ENCODE measurements at places on chromosomes 7 and 10. TPM values are rescaled to one million over a fixed set of nuclear protein-coding genes. Genes with fewer than 3 reads are reported as not detected.

DNA sequence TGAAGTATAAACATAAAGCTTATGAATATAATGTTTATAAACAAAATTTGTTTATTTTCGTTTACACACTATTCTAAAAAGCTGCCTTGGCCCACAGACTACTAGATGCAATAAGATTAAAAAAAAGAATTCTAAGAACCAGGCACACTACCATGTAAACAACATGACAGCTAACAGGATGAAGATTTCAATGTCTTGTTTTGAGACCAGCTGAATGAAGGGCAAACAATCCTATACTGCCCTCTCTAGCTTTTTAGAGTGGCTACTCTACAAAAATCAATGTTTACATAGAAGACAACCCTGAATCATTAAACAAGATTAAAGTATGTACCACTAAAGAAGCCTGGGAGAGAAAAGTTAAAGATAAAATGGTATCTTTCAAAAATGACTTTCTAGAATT is 38.6 kb downstream of the SLC25A40 start:
- no peak for DNase-seq

- no peak for DNase-seq
These were observed 440.5 kb downstream of the SEMA3D start for GRCh38 chr7:84746353-84746752.

DNA sequence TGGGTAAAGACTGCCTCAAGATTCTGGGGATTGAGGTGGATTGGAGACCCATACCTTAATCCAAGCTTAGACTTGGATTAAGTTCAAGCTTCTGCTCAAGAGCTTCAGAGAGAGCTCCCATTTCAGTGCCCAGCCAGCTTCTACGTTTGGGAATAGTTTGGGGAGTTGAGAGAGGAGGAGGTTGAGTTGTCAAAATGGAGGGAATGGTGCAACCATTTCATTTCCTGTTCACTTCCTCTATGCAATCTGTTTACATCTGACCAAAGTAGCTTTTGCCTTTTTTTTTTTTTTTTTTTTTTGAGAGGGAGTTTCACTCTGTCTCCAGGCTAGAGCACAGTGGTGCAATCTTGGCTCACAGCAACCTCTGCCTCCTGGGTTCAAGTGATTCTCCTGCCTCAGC is 65.8 kb downstream of the ENTPD1 start:
- DNase-seq: no peak

DNA sequence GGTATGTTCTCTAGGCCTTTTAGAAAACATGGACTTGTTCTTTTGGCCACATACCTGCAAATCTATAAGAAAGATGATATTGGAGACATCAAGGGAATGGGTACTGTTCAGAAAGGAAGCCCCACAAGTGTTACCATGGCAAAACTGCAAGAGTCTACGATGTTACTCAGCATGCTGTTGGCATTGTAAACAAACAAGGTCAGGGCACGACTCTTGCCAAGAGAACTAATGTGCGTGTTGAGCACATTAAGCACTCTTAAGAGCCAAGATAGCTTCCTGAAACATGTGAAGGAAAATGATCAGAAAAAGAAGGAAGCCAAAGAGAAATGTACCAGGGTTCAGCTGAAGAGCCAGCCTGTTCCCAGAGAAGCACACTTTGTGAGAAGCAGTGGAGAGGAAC is 37.1 kb downstream of the SDK1 start:
- DNase-seq: no peak

The CDC14C gene
- 0.23 TPM for total RNA-seq

GRCh38 chr7:79734181-79734580 is 280.7 kb upstream of the MAGI2 start:
- no peak for DNase-seq

The SNX10 gene
- 18.3 TPM for total RNA-seq

The SUGCT gene
- 1.3 TPM for total RNA-seq

DNA sequence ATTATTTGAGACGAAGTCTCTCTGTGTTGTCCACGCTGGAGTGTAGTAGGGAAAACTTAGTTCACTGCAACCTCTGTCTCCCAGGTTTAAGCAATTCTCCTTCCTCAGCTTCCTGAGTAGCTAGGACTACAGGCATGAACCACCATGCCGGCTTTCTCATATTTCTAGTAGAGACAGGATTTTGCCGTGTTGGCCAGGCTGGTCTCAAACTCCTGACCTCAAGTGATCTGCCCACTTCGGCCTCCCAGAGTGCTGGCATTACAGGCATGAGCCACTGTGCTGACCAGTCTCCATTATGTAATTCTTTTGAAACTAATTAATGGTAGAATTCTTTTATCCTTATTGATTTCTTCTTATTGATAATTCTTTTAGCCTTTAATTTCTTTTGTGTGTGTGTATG is 32.5 kb downstream of the PCLO start:
- no peak for DNase-seq

DNA sequence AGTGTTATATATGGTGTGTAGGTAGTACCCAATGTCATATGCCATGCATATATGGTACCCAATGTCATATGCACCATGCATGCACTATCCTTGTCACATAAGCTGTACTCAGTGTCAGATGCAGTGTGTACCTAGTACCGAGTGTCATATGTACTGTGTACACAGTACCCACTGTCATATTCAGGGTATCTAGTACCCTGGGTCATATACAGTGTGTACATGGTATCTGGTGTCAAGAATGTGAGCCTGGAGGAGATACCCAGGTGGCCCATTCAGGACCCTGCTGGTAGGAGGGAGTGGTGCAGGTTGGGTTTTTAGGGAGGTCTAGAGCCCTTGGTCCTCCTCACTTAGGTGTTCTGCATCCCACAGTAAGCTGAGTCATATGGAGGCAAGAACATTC is 1.8 kb downstream of the ZMYND11 start:
- DNase-seq: no peak

The UMAD1 gene
- 24.0 TPM for total RNA-seq

The SH2B2 gene
- 3.3 TPM for total RNA-seq

DNA sequence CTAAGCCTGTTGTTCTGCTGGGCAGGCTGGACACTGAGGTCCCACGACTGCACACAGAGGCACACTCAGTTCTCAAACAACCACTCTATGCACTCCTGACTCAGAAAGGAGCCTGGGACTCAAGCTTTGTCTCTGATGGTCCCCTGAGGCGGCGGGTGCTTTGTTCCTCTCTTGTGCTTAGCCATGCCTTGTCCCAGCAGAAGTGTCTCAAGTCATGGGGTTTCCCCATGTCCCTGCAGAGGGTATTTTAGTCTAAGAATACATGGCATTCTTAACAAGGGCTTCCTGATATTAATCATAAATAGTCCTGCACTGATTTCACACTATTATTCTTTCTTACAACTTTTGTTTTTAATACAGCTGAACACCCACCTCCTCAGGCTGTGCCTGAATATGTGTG is 72.5 kb downstream of the CXCL12 start:
- no peak for DNase-seq

The AZGP1 gene
- not detected for total RNA-seq

The PNLIP gene
- not detected for total RNA-seq

The H2BK1 gene
- not detected for total RNA-seq

The LRRTM3 gene
- not detected for total RNA-seq

GRCh38 chr7:6614953-6615722 is at the start of gene ZNF853:
Gene ZNF853 (plus strand): TSS chr7:6615610. CDS start chr7:6616175, 565 bp downstream.
- DNase-seq: no peak

GRCh38 chr10:52883996-52884871 is 111.7 kb upstream of the MBL2 start:
- peak; percentile 69 for DNase-seq

The KCND2 gene
- 0.03 TPM for total RNA-seq

The FAM241B gene
- 4.9 TPM for total RNA-seq

DNA sequence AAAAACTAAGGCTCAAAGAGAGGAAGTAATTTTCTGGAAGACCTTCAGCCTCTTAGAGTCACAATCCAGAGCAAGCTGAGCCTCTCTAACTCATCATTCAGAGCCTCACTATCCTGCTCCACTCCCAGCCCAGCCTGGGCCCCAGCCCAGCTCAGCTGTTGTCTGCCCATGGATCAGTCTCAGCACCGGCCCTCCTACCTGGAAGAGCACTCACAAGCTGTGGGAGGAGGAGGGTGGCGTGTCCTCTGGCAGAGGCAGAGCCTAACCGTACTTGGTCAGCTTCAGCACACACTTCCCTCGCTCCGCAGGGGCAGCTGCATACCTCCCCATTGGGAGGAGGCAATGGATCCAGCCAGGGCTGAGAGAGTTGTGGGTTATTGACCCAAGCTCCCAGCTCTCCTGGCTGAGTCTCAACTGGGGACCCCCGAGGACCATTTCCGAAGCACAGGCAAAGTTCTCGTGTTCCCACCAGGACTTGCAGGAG is 66.7 kb upstream of the GPR26 start:
- no peak for DNase-seq

DNA sequence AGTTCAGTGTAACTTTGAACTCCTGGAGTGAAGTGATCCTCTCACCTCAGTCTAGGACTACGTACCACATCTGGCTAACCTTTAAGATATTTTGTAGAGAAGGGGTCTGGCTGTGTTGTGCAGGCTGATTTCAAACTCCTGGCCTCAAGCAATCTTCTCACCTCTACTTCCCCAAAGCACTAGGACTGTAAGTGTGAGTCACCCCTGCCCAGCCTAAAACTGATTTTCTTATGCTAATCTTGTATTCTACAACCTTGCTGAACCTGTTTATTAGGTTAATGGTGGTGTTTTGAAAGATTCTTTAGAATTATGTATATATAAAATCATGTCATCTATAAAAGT is 58.0 kb downstream of the LCOR start:
- DNase-seq: no peak

DNA sequence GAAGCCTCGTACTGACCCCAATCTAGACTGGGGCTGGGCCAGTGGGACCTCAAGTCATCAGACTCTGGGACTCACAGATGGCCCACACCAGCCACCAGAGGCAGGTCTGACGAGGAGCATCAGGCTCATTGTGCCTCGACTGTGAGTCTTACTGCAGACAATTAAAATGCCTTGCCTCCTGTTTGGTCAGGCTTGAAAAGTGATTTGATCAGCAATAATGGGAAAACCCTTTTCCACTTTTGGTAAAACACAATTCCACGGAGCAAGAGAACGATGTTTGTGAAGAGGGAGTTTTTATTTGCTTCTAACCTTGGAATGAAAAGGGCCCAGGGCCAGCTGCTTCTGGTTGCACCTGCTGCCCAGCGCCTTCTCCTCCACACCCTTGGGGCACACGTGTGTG is 43.9 kb downstream of the C10orf143 start:
- no peak for DNase-seq

The FGFBP3 gene
- total RNA-seq: 1.6 TPM

- no peak for DNase-seq
These were observed 3.6 kb upstream of the PNLIP start for GRCh38 chr10:116542007-116542677.

The SPDYE5 gene
- total RNA-seq: not detected

The OR6V1 gene
- not detected for total RNA-seq

DNA sequence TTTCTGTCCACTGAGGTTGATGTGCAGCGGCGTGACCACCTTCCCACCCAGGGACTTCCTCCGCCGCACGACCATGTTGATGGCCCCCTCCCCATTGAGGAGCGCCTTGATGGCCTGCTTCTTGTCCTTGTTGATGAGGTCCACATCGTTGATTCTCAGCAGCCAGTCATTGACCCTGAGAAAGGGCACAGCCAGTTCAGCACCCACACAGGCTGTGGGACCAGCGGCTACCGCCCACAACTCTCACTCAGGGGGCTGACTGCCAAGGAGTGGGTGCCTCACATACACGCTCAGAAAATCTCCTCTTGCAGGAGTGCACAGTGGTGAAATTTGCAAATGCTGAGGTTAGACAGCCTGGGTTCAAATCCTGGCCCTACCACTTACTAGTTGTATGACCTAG is 97.2 kb downstream of the DLG5 start:
- no peak for DNase-seq

- DNase-seq: no peak
These were observed 486 bp downstream of the HIPK2 start for GRCh38 chr7:139777133-139777891.

DNA sequence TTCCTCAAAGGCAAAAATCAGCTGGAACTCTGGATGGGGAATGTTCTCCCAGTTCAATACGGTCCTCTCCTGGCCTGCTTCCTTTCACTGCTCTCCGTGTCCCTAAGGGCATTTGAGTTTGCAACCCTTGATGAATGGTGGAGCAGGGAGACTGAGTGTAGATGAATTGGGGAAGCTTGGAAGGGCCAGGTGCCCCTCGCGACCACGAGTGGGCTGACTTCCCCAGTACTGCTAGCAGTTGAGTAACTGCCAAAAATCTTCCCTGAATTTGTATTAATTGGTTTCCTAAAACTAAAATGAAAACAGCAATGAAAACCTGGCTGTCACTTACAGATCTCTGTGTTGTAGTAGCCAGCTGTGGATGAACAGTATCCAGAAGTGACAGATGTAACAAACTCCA is 13.6 kb downstream of the IRF5 start:
- no peak for DNase-seq

The PIP gene
- not detected for total RNA-seq

DNA sequence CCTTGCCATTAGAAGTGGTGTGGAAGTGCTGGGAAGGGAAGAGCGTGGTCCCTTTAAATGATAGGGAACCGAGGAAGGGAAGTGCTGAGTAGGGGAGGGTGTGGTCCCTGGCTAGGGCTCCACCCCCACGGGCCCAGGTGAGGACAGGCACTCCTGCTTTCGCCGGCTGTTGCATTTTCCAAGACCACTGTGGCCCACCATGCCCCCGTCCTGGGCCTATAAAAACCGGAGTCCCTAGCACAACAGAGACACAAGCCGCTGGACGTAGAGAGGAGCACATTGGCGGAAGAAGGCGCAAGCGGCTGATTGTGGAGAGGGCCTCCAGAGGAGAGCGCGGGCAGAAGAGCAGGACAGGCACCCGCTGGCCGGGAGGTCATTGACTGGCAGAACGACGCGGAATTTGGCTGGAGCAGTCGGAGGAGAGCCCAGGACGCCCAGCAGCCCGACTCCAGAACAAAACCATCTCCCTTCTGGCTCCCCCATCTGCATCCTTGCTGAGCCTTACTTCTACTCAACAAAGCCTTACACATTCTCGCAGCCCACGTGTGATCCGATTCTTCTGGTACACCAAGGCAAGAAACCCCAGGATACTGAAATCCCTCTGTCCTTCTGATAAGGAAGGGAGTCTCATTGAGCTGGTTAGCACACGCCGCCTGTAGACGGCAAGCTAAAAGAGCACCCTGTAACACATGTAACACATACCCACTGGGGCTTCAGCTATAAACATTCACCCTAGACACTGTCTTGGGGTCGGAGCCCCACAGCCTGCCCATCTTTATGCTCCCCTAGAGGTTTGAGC is 146.2 kb upstream of the LYZL1 start:
- DNase-seq: no peak

All from NCI-H460 (cell line).